ENCODE measurements at places on chromosomes 6 and 20.

DNA sequence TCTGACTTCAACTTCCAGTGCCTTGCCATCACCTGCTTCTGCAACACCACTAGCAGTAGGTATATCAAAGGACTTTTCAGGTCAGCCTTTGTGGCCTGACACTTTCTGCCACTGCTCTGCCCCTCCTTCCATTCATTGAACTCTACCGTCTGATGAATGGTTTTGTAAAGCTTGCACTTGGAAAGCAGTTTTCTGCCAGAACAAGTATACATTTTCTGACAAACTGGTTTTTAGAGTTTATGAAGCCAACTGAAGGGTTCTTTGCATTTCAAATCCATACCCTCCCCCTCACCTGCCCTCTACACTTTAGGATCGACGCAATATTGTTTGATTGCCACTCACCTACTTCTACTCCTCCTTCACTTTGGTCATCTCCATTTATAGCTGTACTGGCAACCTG, 603.1 kb downstream of the HACE1 start:
- DNase-seq, result no peak

DNA sequence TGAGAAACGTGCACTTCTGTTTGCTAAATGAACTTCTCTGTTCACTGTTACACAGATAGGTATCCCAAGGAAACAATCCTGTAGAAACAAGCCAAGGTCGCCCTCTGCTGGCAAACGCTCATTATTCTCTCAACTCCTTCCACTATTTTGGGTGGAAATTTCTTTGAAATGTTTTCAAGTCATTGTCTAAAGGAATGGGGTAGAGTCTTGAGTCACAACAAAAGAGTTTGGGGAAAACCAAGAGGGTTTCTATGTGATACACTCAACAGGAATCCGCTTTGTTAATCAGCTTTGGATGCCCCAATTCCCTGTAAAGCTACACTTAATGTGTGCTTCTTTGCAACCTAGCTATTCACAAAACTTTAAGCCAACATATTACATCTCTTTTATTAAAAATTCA, 4.6 kb upstream of the RAE1 start:
- no peak for DNase-seq

- no peak for DNase-seq
Measured at GRCh38 chr6:25312703-25313102, 33.5 kb downstream of the CARMIL1 start.

DNA sequence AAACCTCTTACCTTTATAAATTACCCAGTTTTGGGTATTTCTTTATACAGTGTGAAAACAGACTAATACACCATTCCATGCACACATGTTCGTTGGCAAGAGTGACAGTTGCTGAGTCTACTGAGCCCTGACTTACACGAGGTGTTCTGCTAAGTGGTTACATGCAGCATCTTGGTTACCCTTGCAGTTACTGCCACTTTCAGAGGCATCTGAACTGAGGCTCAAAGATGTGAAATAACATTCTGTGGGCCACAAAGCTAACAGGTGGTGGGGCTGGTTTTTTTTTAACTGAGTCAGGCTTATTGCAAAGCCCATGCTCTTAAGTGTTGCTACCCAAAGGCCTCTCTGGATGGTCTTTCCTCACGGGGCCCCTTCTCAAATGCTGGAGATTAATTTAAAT, 54.4 kb upstream of the GTSF1L start:
- DNase-seq, result no peak

DNA sequence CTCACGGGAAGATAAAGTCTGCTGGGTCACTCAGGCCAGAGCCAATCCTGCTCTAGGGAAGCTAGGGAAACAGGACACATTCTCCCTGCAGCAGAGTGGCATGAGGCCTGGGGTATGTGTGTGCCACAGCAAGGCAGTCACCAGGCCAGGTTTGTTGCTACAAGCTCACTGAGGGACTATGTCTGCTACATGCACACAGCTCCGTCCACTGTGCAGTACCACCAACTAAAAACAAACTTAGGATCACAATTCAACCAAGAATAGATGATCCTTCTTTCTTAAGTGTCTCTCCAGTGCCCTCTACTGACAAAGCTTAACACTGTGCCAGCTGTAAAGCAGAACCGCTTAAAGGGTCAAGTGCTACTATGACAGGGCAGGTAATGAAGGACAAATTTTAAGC, 192.5 kb downstream of the PTPRK start:
- no peak for DNase-seq

GRCh38 chr20:17856837-17857605, 111.6 kb downstream of the SNX5 start:
- DNase-seq, result no peak

DNA sequence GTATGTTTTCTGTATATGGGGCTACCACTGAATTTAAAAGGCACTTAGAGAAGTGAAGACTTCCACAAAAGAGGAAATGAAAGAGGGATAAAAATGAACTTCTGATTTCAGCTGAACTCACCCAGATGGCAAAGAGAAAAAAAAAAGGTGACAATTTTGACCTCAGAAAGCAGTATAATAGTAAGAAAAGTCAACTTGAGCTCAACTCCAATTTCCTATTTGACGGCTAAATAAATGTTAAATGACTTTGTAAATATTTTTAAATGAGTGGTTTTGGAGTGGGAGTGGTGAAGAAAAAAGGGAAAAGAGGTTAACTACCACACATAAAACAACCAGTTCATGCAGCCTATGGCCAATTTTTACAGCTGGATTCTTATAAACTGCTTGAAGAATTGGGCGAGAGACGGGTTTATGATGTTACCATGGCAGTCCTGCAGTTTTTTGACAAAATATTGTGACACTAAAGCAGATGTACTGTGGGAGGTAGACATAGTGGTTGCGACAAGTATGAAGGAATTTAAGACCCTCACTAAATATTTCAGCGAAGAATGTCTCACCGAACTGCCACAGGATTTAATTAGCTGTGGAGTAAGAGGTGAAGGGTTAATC, 49.8 kb upstream of the ADTRP start:
- DNase-seq, result no peak

- DNase-seq, result no peak
Measured at GRCh38 chr20:18705490-18705889, 108.1 kb upstream of the SCP2D1 start.

DNA sequence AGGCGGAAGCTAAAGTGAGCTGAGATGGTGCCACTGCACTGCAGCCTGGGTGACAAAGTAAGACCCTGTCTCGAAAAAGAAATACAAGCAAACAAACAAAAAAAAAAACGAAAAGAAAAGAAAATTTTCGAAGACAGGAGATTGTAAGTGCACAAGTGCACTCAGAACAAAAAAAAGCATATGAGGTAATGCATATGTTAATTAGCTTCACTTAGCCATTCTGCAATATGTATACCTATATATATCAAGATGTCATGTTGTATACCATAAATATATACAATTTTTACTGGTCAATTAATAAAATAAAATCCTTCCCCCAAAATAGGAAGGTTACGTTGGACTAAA, 127.5 kb downstream of the RIN2 start:
- DNase-seq, result no peak

DNA sequence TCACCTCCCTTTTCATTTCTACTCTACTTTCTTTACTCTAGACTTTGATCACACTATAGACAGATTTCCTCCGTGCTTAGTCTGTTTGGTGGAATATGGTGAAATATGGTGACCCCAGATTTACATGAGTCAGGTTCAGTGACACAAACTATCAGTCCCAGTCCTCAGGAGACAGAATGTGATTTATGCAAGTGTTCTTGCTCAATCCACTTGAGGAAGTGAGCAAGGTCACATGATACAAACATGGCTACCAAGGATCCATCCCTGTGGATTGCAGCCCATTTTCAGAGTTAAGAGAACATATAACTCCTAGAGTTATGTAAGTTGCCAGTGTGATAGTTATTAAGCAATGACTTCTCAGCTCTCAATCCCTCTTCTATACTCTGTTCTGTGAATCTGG, 23.7 kb upstream of the TSHZ2 start:
- no peak for DNase-seq

DNA sequence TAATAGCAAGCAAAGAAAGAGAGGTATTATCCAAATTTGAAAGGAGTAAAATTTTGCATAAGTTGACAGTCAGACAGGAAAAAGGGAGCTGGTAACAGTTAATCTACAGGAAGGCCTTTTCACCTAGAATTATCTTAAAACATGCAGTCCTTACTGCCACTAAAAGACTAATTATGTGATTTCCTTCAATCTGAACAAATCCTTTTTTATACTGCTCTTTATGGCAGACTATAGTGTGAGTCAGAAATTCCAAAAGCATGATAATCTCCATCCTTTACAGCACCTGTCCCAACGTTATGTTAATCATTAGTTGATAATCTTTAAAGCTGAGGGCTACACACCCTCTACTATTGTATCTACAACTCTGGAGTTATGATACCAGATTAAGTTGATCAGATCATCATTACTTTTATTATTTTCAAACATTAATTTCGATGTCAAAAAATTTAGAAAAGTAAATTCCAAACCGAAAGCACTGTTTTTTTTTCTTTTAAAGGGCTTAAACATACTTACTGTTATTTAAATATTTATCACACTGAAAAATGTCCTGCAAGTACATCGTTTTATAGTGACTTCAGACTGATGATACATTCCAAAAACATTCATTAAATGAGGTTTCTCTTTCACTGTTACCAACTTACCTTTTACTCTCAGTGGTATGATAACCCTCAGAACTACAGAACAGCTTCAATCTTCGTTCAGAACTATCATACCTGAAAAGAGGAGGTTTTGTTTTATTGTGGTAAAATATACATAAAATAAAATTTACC, 33.2 kb upstream of the AKAP7 start:
- DNase-seq, result no peak

- no peak for DNase-seq
Measured at GRCh38 chr20:5829241-5829809, 79.1 kb downstream of the SHLD1 start.

Measured in cortex of kidney (tissue), 1 donor.